ENCODE measurements at places on chromosomes 2 and 18.

- no peak for DNase-seq
Measured at GRCh38 chr2:19299032-19299431, 59.4 kb downstream of the OSR1 start.

DNA sequence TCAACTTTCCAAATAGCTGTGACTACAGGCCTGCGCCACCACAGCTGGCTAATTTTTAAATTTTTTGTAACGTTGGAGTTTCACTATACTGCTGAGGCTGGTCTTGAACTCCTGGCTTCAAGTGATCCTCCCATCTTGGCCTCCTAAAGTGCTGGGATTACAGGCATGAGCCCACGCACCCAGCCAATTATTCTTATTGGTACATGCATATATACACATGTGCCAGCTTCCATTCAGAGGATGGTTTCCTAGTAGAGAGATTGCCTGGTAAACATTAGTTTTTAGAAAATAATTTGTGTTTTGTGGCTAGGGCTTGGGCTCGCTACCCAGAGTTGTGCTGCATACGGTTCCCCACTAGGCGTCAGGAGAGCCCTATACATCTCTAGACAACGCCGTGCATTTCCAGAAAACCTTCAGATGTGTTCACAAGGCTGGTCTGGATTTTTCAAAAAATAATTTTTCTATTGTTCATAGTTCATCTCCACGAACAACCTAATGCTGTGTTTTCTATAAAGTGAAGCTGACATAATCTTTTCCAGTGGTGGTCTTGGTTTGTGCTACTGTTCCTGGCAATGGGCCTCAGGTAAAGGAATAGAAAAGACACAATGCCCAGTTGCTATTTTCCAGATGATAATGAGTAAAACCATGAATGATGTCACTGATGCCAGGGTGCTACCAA is 14.6 kb upstream of the AFG3L2 start:
- DNase-seq: no peak

GRCh38 chr2:28310107-28310506 is 82.6 kb upstream of the FOSL2 start:
- no peak for DNase-seq

GRCh38 chr2:237483018-237483731 is 3.9 kb upstream of the MLPH start:
- DNase-seq: no peak

GRCh38 chr2:183490914-183491313 is 366.7 kb downstream of the NUP35 start:
- peak; percentile 44 for DNase-seq

GRCh38 chr2:181948227-181948626 is 37.4 kb upstream of the PPP1R1C start:
- DNase-seq: no peak

GRCh38 chr2:213678437-213679218 is 394.4 kb downstream of the SPAG16 start:
- DNase-seq: no peak

- no peak for DNase-seq
Measured at GRCh38 chr2:105597806-105598803, 146.6 kb upstream of the NCK2 start.

GRCh38 chr2:118325321-118325955 is 237.2 kb downstream of the INSIG2 start:
- DNase-seq: no peak

DNA sequence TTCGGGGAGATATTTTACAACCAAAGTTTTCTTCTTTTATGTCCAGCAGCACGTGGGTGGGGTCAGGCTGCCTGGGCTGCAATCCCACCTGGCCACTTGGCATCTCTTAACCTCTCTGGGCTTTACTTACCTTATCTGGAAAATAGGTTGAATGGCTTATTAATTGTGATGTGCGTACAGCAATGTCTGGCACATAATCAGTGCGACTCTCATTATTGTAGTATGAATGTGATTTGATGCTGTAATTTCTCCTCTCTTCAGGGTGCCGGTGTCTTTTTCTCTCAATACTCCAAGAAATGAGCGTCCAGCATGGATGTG is 2.0 kb upstream of the ZAP70 start:
- DNase-seq: peak; percentile 4

GRCh38 chr18:46388286-46388685 is 268.7 kb downstream of the LOXHD1 start:
- DNase-seq: no peak

GRCh38 chr2:112143150-112143549 is 5.0 kb downstream of the FBLN7 start:
- no peak for DNase-seq

DNA sequence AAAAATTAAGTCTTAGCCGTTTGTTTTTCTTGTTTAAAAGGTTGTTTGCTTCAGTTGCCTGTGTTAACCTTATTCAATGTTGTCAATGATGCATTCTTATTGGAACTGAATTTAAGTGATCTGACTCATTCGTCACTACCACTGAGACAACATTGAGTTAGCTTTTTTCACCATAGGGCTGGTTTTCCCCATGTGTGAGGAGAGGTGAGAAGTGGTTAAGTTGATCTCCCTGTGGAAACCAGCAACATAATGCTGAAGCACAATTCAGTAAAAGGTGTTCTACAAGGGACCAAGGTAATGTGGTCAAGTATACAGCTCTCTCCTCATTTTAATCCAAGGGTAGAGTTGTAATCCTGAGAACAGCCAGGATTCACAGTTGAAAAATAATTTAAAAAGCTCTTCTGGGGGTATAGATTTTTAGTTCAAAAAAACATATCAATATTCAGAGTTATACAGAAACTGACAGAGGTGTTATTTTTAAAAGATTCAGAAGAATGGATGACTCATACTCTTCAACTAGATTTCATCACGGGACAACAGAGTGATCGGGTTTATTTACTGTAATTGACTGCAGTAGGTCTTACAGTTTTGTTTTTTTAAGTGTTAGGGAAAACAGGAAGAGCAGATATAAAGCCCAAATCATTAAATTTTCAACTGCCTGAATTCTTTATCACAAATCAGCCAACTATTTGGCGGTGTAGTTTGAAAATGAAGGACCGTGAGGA is 12.6 kb downstream of the NOP58 start:
- no peak for DNase-seq

- no peak for DNase-seq
Measured at GRCh38 chr2:190582019-190582418, 47.5 kb upstream of the NEMP2 start.

DNA sequence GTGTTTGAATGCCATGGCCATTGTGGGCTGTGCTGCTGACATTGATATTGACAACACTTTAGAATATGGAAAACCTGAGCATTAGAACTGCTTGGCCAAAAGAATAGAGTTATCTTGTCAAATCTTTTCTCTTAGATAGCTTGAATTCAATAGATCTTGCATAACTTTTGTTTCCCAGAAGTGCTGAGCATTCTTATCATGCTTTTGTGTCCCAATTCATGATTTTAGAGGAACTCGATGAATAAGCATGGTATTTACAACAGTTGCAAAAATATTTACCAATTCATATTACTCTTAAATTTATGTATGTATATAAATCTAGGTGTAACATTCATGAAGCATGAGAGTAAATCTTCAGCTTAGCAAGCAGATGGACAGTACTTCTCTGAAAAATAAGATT is 508.0 kb downstream of the BCL11A start:
- DNase-seq: no peak

DNA sequence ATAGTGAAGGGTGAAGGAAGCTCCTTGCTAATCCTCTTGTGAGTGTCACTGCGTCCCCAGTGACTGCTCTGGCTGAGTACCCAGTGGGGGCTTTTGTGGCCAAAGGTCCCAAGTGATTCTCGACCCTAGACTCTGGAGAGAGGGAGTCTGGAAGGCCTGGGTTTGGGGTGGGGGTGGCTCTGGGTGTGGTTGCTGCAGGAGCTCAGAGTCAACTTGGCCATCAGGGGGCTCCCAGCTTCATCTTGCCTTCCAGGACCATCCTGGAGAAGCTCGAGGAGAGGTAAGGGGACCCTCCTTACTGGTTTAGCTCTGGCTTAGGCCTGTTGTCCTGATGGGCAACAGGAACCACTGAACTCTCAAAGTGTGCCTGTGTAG is 592 bp downstream of the PSD4 start:
- no peak for DNase-seq

DNA sequence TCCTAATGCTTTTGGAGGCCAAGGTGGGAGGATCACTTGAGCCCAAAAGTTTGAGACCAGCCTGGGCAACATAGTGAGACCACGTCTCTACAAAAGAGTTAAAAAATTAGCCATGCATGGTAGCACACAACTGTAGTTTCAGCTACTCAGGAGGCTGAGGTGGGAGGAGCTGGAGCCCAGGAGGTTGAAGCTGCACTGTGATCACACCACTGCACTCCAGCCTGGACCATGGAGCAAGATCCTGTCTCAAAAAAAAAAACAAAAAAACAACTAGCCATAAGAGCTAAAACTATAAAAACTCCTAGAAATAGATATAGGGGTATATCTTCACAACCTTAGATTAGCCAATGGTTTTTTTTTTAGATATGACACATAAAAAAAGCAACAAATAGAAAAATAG is 16.9 kb upstream of the COL6A3 start:
- DNase-seq: no peak

DNA sequence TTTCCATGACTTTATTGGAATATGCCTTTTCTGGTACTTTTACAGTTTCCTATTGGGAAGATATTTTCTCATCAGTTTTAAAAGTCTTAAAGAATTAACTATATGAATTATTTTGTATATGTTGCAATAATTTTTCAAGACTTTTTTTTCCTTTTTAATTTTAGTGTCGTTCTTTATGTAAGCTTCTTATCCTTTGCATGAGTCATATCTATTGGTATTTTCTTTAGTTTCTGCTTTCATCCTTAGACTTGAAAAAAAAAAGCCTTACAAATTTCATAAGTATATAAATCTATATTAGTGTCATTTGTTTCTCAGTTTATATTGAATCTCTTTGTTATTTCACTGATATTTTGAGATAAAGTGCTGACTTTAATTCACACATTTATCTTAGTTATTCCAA is 94.9 kb downstream of the DSEL start:
- no peak for DNase-seq

- no peak for DNase-seq
Measured at GRCh38 chr18:10414293-10414842, 40.1 kb upstream of the APCDD1 start.

- no peak for DNase-seq
Measured at GRCh38 chr2:108806371-108807113, 20.0 kb downstream of the CCDC138 start.

DNA sequence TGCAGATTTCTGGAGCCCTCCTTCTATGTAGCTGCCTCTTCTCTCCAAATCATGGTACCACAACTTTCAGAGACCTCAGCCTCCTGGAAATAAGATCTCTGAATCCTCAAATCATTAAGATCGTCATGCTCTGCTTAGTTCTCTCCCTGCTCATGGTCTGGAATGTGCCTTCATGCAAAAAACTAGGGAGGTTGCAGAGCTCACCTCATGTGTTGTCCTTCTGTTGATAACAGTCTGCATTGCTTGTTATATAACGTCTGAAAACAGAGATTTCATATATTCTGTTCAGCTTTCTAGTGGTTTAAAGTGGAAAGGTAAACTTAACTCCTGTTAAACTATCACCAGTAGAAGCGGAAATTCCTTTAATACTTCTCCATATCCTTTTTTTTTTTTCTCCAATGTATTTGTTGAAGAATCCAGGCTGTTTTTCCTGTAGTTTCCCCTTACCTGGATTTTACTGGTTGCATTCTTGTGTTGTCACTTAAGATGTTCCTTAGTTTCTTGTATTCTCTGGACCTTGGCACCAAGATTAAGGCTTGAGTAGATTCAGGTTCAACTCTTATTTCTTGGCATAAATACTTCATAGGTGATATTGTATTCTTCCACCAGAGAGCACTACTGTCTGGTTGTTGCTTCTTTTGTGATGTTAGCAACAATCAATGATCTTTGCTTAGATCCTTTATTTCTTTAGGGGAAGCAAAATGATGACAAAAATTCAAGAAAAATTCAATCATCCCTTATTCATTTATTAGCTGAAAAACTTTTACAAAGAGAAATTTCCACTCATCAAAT is 211.3 kb downstream of the LOXHD1 start:
- no peak for DNase-seq

DNA sequence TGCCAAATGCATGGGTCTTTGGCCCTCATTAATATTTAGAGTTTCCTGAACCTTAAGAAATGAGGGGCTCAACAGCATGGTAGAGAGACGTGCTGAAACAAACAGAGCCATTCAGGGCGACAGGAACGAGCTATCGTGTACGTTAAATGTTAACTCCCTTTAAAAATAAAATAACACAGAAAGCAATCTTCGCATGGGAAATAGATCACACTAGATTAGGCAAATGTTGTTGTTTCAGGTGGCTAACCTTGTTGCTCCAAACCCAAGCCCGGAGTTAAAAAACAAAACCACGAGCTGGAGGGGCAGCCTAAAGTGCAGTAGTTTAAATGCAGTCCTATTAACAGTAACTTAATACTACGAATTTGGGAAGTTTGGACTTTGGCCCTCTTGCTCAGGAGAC is 177.4 kb upstream of the TRIB2 start:
- no peak for DNase-seq

GRCh38 chr2:8652774-8653426 is 29.0 kb upstream of the ID2 start:
- no peak for DNase-seq

GRCh38 chr2:85419009-85419675 is 628 bp downstream of the SH2D6 start:
- no peak for DNase-seq

GRCh38 chr2:233221378-233222063 is 30.0 kb upstream of the ATG16L1 start:
- no peak for DNase-seq

DNA sequence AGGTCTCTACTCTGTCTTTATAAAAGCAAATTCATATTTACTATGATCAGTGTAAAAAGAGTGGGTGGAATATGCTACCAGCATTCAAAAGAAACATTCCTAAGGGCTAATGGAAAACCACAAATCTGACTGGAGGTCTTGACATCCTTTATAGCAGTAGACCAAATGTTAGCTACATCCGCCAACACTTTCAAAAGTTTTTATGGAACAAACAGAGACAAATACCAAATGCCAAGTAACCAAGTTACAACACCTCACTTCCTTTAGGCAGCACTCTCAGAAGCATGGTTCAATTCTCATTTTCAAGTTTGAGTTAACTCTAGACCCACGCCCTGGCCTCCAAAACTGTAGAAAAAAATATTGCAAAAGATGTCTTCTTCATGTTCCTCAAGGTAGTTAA is 78.3 kb upstream of the SETBP1 start:
- DNase-seq: no peak

DNA sequence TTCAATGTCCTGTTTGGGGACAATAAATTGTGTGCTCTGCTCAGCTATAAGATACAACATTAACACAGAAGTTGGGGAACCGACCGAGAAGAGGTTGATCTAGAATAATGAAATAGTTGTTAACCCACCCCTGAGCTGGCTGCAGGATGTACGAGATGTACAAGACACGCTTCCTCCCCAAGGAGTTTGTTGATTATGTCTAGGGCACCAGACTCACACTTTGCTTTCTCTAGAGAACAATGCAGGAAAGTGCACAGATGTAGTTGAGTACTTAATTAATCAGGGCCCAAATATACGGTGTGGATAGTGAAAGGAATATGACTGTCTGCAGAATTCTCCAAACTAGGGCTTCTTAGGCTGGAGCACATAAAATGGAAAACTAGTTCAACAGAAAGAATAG is 415.2 kb upstream of the TNP1 start:
- no peak for DNase-seq
